Activated T-cell treated with anti-CD3 and anti-CD28 coated beads for 24 hours (primary cell): ENCODE measurements at places on chromosomes 3 and 15.
A peak's percentile ranks its signal among the peaks of the same experiment; 100 is the strongest.

GRCh38 chr3:62876064-62876463 is 848 bp upstream of the CADPS start:
- DNase-seq, result no peak

GRCh38 chr3:141605883-141606282 is 119.1 kb downstream of the RASA2 start:
- DNase-seq, result no peak

DNA sequence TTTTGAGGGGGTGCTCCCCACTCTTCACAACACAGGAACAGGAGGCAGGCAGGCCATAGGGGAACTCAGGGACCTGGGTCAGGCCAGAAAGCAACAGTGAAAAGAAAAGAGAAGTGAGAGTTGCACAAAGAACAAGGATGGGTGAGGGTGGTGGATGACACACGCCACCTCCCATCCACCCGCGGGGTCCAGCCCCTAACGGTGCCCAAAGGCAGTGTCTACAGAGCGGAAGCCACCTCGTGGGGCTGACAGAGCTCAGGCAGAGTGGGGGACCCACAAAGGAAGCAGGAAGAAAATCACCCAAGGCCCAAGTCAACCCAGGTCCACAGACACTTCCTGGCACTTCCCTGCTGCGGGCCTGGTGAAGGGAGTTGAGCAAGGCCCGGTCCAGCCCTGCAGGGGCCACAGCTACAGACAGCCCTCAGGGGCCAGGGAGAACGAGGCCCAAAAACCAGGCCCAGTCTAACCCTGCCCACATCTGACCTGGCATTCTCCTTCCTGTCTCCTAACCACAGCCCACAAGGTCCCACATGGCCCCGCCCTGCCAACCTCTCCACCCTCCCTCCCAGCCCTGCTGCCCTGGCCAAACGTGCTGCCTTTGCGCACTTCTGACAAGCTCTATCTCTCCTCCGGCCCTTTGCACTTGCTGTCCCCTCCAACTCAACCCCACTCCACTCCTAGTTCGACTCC is 5.9 kb downstream of the NUP210 start:
- peak; percentile 45 for DNase-seq

DNA sequence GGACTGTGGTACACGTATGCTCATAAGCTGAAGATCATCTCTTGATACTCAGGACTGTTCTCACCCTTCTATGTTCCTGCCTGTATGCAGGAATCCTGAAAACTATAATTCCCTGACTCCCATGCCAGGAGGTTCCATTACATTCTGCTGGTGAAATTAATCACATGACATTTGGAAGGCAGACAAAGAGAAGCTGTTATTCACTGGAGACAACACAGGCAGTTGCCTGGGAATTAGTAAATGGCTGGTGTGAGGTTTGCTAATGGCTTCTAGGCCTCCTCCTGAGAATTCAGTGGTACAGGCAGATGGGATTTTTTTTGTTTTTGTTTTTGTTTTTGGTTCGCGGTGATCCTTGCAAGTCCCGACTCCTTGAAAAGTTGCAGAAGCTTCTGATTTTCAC is 91.4 kb downstream of the CTNNB1 start:
- no peak for DNase-seq

DNA sequence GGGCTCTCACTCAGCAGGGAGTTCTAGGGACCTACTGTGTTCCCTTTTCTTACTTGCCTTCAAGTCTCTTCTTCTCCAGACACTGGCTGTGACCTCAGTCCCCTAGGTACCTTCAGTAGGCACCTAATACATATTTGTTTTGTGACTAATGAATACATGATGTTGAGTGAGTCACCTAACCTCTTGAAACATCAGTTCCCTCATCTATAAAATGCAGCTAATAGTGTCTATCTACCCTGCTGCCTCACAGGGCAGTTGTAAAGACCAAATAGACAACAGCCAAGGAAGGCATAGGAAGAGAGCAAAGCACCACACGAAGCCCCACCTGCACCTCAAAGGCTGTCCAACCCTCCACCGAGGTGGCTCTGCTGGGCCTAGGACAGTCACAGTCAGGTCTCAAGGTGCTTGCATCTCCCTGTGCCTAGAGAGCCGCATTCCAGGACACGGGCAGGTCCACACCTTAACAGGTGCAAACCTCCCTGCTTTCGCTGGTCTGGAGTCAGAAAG is 29.1 kb downstream of the DAPK2 start:
- DNase-seq, result no peak

DNA sequence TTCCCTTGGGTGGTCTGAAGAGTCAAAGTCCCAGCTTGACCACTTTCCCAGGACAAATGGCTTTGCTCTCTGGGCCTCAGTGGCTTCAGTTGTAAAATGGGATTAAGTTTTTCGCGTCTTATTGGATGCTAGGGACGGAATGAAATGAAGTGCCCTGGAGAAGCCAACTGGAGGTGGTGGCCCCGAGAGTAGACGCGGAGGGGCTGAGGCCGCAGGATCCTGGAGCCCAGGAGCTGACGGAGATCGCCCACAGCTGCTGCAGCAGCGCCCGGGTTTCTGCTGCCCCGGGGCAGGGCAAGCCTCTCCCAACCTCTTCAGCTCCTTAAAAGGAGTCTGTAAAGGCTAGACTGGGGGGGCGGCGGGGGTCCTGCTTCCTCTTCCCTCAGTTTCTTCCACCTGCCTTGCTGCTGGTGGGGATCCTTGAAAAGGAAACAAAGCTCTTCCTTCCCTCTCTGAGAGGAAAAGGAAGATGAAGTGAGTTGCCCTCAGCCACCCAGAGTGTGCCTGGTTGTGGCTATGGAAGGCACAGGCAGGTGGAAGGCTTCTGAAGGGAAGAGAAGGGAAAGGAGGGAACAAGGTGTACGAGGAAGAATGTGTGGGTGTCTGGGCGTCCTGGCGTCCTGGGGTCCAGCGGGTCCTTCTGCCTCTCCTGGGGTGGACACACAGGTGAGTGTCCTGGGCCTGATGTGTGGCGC is 967 bp upstream of the BNC1 start:
- DNase-seq, result no peak

GRCh38 chr15:66897416-66897815 is 168.0 kb upstream of the SMAD3 start:
- DNase-seq, result no peak

- DNase-seq, result no peak
Measured at GRCh38 chr15:78090422-78091063, 1.8 kb upstream of the SH2D7 start.

DNA sequence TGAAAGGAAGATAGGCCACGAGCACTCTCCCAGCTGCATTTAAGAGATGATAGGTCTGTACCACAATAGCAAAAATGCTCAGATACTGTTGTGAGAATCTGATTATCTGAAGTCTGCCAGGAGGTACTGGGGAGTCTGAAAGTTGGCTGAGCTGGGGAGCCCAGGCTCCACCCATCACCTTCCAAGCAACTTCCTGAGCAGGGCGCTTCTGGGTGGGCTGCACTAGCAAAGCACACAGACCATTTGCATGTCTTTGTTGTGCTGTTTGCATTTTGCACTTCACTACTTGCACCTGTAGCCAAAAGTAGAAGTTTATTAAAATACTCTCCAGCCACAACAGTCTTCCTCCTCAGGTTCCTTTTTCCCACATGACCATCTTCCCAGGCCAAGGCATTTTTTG is 133.2 kb downstream of the ALDH1A2 start:
- DNase-seq, result no peak

DNA sequence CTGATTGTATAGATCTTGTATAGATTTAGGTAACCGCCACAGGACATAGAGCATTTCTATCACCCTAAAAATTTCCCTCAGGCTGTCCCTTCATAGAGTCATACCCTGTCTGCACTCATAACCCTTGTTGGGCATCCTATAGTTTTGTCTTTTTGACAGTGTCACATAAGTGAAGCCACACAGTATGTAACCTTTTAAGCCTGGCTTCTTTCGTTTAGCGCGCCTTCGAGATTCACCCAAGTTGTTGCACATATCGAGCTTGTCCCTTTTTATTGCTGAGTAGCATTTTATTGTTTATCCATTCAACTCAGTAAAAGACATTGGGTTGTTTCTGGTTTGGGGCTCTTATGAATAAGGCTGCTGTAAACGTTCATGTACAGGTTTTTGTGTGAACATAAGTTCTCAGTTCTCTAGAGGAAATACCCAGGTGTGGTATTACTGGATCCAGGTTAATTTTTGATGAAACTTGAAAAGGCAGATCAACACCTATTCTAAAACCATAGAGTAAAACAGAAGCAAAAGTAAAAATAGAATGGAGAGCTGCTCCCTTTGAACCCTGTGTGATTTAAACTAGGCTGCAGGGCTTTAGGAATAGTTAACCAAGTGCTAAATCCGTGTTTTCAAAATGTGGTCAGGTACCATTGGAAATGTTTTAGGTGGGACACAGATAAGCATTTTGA is 49.5 kb downstream of the CD86 start:
- DNase-seq, result no peak

DNA sequence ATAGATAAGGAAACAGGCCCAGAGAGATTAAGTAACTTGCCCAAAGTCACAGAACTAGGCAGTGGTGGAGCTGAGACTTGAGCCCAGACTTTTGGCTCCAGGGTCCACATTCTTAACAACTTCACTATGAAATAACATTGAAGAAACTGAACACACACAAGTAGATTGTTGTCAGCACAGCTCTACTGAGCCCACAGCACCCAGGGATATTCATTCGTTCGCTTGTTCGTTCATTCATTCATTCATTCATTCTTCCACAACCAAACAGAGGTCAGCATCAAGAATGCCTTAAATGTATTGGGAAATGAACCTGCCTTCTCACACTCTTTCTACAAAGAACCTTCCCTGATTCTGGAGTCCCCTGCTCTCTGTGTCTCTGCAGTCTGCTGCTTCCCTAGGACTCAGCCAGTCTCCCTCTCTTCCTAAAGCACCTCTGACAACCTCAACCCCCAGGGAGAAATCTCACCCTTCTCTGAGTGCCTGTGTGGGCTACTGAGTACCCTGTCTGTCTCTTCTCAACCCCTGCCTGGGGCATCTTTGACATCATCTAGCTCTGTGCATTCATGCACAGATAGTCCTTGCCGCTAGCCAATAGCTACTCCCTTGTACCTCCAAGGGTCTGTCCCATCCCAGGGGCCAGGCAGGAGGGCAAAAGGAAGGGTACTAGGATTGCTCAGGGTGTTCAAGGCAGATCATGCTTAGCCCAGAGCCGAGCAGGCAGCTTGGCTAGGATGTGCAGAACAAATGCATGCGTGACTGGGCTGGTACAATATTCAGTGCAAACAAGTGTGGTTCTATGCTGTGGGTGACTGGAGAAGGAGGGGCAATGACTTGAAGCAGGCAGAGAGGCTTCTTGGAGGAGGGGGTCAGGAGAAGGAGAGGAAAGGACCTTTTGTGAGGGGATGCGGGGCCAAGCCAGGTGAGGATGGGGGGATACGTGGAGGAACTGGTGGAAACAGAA is 3.4 kb downstream of the LINGO1 start:
- DNase-seq, result no peak

- DNase-seq, result no peak
Measured at GRCh38 chr3:146468234-146468633, 1.1 kb downstream of the PLSCR2 start.

DNA sequence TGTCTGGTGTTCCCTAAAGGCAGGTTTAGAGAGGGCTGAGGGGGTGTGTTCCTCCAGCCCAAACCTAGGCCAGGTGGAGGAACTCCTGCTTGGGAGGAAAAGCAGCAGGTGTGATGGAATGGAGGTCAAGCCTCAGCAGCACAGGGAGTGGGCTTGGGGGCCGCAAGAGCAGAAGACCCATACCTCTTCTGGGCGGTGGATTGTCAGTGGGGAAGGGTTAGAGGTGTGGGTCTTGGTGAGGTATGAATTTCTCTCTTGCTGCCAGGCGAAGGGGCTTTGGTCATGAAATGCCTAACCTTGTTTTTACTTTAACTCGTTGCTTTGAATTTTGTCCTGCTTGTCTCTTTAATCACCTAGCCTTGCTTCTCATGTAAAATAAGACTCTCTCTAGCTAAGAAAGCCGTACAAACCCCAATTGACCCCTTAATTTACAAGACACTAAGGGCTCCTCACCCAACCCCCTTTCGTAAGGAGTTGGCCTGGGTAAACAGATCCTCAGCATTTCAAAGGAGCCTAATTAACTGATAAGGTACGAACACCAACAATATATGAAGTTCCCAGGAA is 38.9 kb downstream of the DHX30 start:
- no peak for DNase-seq

GRCh38 chr3:17181413-17181907 is 296.7 kb downstream of the PLCL2 start:
- DNase-seq, result no peak

DNA sequence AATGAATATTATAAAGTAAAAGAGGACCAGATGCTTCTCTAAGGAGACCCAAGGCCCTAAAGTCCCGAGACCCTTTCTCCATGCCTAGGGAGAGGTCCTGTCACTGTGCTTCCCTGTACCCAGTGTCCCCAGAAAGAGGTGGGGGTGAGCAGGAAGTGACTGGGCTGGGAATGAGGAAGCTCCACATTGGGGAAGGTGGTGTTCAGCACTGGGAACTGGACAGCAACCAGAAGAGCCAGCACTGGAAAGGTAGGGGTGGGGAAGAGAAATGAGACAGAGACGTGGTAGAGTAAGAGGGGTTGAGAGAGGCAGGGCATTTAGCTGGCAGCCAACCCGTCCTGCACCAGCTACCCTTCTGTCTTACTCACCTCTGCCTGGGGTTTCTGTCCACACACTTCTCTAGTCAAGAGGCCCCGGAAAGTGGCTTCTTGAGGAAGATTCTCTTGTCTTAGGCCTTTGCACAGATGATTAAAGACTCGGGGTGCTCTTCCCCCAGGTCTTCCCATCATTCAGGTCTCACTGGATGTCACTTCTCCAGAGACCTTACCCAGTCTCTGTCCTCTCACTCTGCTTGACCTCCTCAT is 12.2 kb downstream of the RRP9 start:
- DNase-seq, result no peak

GRCh38 chr15:86526938-86527690 is 447.4 kb downstream of the AGBL1 start:
- no peak for DNase-seq

DNA sequence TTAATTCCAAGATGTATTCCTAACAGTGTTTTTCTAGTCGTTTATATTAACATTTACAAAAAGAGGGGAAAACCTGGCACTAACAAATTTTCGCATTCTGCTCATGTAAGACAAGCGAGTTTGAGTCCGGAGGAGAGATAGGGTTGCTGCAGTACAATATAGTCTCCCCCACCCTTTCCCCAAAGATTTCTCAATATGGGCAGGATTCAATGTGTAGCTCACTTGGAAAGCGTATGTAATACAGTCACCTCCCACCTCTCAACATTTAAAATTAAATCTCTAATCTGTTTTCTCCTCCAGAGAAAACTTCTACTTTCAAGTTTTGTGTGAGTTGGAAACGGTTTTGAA is 57.9 kb downstream of the CMSS1 start:
- DNase-seq, result no peak

- DNase-seq, result no peak
Measured at GRCh38 chr3:128078322-128078721, 26.1 kb downstream of the SEC61A1 start.

GRCh38 chr3:5016211-5017161 is 37.2 kb downstream of the BHLHE40 start:
- DNase-seq, result no peak

GRCh38 chr3:139538733-139539132 is 809 bp downstream of the RBP1 start:
- no peak for DNase-seq

DNA sequence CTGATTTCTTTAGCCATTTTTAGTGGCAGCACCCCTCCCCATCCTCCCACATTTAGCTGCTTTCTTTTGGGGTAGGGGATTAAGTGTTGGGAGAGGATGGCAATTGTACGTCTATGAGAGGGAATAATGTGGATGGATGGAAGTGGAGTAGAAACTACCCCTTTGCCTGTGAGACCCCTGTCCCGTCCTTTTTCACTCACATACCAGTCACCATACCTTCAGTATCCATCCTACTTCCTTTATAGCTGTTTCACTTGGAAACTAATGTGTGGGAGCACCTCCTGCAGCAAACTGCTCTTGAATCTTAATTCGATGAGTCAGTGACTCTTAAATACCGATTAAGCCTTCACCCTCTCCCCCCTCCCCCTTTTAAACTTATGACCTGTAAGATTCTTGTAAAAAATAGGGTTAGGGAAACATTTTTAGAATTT is 730 bp downstream of the SPRED1 start:
- DNase-seq, result no peak
